ENCODE measurements at places on chromosomes 7 and 10.

DNA sequence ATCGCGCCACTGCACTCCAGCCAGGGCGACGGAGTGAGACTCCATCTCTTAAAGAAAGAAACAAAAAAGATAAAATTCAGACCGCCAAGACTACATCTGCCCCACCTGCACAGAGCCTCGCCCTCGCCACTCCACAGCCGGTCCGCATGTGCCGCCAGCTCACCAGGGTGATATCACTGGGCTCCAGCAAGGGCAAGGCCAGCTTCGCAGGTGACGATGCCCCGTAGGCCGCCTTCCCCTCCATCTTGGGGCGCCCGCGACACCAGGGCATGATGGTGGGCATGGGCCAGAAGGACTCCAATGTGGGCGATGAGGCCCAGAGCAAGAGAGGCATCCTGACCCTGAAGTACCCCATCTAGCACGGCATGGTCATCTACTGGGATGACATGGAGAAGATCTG is 34.0 kb downstream of the KIFBP start:
- no peak for DNase-seq

DNA sequence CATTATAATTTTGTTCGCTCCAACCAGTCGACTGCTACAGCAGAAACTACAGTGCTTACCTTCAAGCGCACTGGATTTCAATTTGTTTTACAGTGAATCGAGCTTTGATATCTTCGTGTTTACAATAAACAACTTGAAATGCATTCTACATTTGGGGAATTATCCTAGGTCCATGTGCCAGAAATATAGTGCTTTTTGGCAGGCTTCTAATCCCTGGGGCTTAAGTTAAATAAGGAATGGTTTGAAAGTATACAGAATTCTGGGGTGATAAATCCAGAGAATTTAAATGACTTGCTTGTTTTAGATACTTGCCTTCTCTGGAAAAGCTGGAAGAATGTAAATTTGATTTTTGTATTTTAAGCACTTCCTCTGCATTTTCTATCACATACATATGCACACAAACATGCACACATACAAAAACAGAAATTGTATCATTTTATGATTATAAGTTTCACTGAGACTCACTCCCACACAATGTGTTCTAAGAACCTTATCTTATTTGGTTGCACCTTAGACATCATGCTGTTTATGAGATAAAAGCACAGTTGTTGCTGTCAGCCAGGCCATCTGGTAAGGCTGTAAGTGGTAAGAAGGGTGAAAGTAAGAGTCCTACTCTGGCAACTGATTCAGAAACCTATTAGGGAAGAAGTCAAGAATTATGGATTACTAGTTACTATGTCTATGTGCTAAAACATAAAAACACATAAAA is 347.2 kb upstream of the KCND2 start:
- DNase-seq, result no peak

- DNase-seq, result no peak
These were observed 538.5 kb downstream of the INHBA start for GRCh38 chr7:41164440-41164839.

DNA sequence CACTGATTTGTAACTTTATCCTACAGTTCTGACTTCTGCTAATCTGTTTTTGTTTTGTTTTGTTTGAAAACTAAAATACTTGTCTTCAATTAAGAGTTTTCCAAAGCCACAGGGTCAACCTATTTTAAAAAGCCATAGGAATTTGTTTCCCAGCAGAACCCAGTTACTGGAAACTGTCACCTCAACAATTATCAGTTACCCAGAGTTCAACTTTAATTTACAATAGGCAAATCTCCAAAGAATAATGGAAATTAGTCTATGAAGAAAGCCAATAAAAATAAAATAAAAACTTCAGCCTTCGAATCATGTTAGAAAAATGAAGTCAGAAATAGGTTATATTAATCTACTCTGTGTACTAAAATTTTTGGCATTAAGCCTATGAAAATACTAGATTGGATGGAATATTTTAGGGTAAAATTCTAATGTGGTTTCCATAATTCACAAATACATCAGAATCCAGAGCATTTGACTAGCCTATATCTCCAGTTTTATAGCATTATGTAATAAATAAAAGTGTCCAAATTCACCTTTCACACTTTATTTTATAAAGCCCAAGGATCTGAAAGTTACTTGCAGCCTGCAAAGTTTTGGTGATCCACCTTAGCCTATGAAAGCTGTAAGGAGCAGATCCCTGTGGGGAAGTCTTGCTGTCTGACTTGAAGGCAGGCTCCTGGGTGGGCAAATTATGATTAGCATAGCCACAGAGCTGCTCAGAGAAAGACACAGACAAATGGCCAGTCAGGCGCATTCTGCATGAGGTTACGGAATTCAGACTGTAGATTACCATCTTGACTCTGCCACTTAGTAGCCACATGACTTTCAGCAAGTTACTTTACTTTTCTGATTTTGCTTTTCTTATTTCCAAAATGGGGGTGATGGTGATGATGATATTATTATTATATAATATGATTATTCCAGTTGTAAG is 250.0 kb upstream of the HGF start:
- no peak for DNase-seq

GRCh38 chr7:30841801-30842541 is 69.7 kb upstream of the AQP1 start:
- no peak for DNase-seq

GRCh38 chr7:32250003-32250402 is 179.8 kb upstream of the PDE1C start:
- DNase-seq, result no peak

GRCh38 chr7:165661-166337 is 26.6 kb upstream of the FAM20C start:
- no peak for DNase-seq

Data from ureter (tissue), 1 donor.